ENCODE measurements at places on chromosomes 11 and 22.
A peak's percentile ranks its signal among the peaks of the same experiment; 100 is the strongest.

GRCh38 chr11:102436561-102436960 is 16.0 kb downstream of the TMEM123 start:
- DNase-seq = no peak

DNA sequence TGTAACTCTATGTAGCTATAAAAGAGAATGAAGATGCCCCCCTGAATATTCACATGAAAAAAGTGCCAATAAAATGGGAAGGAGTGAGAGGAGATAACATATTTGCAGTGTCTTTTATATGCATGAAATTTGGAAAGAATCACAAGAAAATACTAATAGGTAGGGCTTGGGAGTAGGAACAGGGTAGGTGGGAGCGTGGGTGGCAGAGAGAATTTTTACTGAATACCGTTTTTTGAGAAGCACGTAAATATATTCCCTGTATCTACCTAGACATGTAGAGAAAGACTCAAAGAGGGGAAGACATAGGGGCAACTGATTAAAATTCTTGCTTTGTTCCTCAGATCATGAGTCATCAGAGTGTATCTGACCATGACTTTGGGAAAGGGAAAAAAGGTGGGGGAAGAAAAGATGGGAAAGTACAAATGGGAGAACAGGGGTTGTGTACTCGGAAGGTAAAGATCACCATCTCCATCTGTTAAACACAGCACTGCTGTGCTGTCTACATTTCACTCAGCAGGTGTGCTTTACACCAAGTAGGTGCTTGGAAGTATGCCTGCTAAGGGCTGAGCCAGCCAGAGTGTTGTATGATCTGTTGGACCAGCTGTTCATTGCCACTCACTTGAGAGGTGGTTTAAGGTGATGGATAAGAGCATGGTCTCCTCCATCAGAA is 16.0 kb downstream of the PRR5L start:
- DNase-seq = no peak

- DNase-seq = no peak
Measured at GRCh38 chr11:87219266-87219665, 181.5 kb downstream of the TMEM135 start.

GRCh38 chr11:119741369-119742262 is 12.6 kb upstream of the NECTIN1 start:
- no peak for DNase-seq

DNA sequence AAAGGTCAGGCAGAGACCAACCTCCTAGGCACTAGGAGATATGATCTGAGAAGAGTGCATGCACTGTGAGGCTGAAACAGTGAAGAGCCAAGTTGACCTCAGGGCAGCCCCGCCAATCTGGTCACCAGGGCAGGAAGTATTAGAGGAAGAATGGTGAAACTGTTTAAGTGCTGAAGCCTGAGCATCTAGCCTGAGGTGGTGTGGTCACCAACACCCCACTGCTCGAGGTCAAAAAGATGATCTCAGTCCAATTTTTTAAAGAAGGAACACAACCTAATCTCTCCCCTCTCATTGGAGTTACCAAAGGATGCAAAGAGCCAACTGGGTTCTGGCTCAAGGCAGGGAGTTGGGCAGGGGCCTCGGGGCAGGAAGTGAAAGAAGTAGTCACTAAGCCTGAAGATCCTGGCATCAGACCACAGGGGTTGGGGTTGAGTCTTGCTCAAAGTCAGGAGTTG is 4.0 kb downstream of the APBB1 start:
- DNase-seq = no peak

GRCh38 chr22:33984211-33984610 is 63.9 kb upstream of the LARGE1 start:
- DNase-seq = no peak

- DNase-seq = no peak
Measured at GRCh38 chr11:117884994-117885393, 8.5 kb upstream of the FXYD6 start.

GRCh38 chr22:22933100-22933806 is 45.6 kb downstream of the IGLL5 start:
- DNase-seq = no peak

DNA sequence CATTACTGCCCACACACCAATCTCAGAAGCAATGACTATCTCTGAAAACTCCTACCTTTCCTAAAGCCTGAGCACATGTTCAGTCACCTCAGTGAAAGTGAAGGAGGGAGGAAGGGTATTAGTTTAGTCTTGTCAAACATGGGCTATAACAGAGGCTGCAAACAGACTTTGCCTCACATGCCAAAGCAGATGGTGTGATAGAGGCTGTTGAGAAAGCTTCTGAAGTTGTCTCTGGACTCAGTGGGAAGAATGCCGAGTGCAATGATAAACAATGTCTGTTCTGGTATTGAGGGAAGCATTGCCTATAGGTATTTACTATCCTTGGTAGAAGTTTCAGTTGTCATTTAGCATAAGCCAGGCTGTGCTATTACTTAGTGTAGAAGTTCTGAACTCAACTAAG is 314.5 kb upstream of the CCDC90B start:
- no peak for DNase-seq

- no peak for DNase-seq
Measured at GRCh38 chr22:30240541-30241417, 5.8 kb downstream of the LIF start.

GRCh38 chr11:61718621-61719302 is 33.7 kb upstream of the MYRF start:
- DNase-seq = no peak

DNA sequence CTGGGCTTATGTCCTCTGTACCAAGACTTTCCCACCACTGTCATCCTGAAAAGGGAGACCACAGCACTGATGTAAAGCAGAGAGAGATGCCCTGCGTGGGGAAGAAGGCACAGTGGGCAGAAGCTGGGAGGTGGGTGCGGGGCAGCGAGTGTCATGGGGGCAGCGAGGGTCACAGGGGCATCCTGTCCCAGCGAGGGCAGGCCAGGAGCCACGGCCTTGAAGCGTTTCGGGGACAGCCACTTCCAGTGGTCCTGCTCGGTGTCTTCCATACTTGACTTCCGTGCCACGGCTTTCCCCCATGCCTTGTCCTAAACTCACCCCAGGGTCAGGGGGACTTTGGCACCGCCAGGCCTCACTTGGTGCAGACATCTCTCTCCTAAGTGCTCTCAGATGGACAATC is 1121.3 kb downstream of the TBC1D22A start:
- DNase-seq = no peak

GRCh38 chr22:50440544-50441249 is 34.1 kb downstream of the SBF1 start:
- DNase-seq = no peak

DNA sequence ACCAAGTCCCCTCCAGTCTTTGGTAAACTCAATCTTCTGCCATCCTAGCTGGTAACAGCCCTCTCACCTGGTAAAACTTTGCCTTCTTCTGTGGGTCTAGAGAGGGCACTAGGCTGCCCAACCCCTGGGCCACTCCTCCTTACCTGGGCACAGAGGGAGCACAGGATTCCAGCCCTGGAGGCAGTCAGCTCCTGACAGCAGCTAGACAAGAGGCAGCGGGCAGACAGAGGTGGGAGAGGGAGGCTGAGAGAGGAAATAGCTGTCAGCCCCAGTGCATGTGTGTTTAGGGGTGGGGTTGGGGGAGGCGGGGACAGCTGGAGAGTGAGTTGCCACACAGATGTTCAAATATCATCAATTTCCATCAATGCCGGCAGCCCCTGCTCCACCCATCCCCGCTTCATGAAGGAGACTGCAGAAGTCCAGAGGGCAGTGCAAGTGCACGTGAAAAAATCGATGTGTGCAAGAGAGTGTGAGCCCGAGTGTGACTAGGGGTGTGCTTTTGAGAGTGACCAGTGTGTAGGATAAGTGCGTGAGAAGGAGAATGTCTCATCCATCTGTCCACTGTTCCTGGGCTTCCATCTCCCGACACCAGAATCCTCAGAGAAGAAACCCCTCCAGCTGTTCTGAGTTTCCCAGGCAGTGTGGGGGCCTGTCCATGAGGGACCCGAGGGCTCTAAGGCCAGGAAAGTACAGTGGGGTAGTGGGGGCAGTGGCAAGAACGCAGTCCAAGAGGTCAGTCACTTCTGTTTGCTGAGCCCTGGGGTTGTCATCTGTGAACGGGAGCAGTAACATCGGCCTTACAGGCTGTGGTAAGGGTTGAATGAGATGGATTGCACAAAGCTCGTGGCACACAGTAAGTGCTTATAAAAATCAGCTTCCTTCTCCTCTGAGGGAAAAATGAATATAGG is at the start of gene PTGDR2:
TSS of gene PTGDR2 (minus strand) at position 225 of the 908 bp plus-strand sequence. CDS start 2,228 bp downstream, outside the sequence.
- DNase-seq = peak; percentile 36

- no peak for DNase-seq
Measured at GRCh38 chr11:26228778-26229177, 103.2 kb upstream of the ANO3 start.

DNA sequence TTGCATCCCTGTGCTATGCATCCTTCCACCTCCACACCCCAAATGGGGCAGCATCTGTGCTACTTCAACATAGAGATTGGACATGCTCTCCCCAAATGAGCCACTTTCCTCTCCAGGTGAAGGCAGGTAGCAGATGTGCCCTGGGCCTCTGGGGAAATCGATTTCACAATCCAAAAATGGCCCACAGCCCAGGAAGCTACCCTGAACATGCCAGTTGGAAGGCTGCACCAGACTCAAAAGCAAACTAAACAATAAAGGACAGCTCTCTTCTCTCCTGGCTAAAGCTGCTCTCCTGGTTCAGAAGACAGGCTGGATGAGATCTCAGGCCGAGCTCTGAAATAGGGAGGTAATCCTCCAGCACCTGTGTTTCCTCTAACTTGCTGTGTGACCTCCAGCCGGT is 19.7 kb downstream of the ISX start:
- no peak for DNase-seq

DNA sequence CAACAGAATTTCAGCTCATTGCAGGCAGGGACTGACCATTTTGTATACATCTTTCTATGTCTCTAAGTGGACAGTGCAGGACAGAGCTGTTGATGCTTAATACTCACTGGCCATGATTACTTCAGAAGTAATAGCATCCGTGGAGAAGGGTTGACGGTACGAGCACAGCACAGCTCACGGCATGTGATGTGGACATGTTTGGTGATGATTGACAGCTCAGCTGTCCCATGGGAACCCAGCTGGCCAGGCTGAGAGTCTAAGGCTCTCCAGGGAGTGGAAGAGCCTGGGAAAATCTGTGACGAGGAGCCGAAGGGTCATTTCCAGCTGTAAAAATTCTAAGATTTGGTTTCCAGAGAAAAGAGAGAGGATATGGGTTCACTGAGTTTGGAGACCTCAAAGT is 198.2 kb downstream of the SNX19 start:
- no peak for DNase-seq

- no peak for DNase-seq
Measured at GRCh38 chr22:39263626-39264348, 19.0 kb upstream of the PDGFB start.

DNA sequence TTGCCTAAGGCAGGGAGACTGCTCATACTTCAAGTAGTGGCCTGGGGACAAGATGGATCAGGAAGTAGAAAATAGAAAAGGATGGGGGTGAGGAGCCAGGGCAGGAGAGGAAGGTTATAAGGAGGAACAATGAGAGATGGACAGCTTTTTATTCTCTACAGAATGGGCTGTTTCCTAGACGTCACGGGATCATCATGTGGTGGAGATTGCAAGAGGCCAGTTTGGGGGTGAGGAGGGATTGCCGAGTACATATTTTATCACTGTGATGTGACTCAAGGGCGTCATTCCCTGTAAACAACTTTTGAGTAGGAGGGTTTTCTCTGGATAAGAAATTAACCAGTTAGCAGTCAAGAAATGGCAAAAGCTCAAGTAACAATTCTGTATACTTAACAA is 406.3 kb downstream of the ETS1 start:
- no peak for DNase-seq

GRCh38 chr22:32478994-32479393 is 4.4 kb downstream of the FBXO7 start:
- no peak for DNase-seq

GRCh38 chr11:76810151-76810853 is 27.1 kb downstream of the TSKU start:
- DNase-seq = peak; percentile 46

- no peak for DNase-seq
Measured at GRCh38 chr11:12137005-12137690, 26.8 kb downstream of the MICAL2 start.

- no peak for DNase-seq
Measured at GRCh38 chr11:83801799-83802198, 515.6 kb upstream of the CCDC90B start.

GRCh38 chr11:47078751-47079521 is 97.7 kb downstream of the ARFGAP2 start:
- DNase-seq = no peak

DNA sequence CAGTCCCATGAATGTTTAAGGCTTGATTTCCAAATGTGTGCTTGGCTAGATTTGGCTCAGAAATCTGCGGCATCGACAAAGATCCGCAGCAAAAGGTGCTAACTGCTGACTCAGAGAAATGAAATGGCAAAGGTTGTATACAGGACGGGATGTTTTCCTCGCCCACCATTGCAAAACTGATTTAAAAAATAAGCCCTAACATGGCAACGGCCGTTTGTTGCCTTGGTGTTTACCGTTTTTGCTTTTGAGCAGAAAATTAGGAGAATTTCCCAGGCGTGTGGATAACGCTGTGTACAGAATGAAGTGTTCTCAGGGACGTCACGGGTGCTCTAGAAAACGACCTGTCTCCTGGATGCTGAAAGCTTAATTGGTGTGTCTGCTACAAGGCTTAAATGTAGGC is 70.2 kb downstream of the ARHGAP8 start:
- no peak for DNase-seq

DNA sequence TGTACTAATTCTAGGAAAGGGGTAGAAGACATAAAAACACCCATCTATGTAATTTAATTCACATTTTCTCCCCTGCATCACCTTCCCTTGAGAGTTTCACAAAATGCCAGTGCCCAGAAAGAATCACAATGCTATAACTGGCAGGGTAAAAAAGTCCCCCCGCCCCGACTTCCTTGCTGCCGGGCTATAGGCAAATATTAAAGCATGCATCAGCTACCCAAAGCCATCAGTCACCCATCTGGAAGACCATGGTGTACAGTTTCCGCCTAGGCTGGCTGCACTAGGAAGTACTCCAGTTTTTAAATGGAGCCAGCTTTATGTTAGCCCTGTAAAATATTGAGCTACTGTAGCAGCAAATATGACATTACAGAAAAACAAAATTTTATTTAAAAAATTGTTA is 67.8 kb downstream of the ST14 start:
- no peak for DNase-seq

- no peak for DNase-seq
Measured at GRCh38 chr11:115363426-115363825, 140.8 kb downstream of the CADM1 start.

GRCh38 chr11:79466411-79466810 is 25.6 kb upstream of the TENM4 start:
- no peak for DNase-seq

GRCh38 chr22:24077416-24077815 is 66.3 kb downstream of the CABIN1 start:
- DNase-seq = no peak

GRCh38 chr11:110903378-110903777 is 191.1 kb upstream of the ARHGAP20 start:
- DNase-seq = no peak

DNA sequence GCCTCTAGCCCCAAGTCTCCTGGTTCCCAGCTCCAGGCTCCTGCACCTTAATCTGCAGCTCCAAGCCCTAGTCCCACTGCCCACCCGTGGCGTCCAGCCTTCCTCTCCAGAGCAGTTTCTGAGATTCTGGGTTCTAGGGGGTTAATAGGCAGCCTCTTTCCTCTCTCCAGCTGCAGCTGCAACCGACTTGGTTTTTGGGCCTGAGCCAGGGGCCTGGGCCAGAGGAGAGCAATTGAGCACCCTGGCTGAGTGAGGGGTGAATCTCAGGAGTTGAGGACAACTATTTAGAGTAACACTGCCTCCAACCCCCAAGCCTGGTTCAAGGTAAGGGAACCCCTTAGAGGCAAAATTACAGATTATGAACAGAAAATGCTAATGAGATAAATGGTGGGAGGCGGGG is 9.0 kb upstream of the CHRM1 start:
- DNase-seq = no peak

Measured in Kasumi-1 (cell line).